ENCODE measurements at places on chromosomes 4 and X.

GRCh38 chr4:147828331-147828905 lies 96.5 kb downstream of the ARHGAP10 start:
- DNase-seq, result no peak

GRCh38 chr4:148062301-148062950 lies 330.5 kb downstream of the ARHGAP10 start:
- DNase-seq, result no peak

DNA sequence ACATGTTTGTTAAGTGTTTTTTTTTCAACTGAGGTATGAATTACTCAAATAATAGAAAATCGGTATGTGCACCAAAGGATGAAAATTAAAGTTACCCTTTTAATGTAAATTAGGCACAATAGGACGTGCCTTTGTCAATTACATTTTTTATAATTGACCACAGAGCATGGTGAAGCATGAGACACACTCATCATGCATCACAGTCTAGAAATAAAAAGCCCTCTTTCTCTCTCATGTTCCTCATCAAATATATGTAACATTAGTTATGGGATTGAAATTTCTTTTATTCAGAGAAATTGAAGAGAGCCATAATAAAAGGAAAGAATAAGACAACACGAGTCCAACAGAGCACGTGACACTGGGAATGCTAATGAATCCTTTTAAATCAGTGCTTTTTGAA lies 3.5 kb downstream of the GNRHR start:
- no peak for DNase-seq

- DNase-seq, result no peak
Observed at GRCh38 chr4:130808492-130808891, 1712.5 kb downstream of the C4orf33 start.

DNA sequence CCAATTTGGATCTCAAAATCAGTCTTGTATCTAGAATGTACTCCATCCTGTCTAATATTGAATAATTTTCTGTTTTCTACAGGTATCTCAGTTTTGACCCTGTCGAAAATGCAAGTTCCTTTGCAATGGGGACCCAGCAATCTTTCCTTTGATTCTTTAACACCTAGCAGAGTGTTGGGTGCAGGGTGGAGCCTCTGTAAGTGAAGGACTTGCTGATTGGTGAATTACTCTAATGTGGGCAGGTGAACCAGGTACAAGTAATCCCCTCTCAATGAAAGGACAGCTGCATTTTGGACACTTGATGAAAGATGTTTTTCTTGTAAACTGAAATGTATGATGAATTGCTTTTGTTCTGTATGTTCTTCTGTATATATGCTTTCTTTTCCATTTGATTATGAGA lies 54.9 kb downstream of the NWD2 start:
- DNase-seq, result no peak

DNA sequence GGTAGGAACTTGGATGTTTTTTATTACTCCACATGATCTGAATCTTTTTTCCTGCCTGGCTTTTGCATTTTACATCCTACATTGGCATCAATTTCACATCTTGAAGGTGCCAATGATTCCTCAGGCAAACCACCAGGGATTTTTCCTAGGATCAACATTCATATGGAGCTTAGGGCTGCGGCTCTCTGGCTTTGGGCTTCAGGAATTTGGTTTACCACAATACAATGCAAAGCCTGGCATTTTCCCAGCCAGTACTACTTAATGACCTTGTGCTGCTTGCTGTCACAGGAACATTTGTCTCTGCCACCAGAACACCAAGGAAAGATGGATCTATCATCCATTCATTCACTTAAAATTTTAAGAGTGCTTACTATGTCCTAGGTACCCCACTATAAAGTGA lies 180.7 kb downstream of the PDGFC start:
- peak; percentile 53 for DNase-seq

DNA sequence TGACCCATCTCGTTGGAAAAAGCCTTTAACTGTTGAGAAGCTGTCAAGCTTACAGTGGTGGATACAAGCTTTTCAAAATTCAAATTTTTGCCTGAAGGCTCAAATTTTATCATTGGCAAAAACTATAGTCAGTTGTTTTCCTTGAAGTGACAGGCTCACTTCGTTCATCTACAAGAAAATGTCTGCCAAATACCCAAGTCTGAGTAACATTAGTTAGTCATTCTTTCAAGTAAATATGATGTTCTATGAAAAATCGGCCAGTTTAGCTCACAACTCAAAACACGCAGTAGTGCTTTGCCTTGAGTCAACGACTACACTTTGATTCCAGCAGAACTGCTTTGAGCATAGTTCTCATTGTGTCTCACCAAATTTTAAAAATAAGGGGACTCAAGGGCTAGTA lies 170.3 kb upstream of the MAMLD1 start:
- no peak for DNase-seq

DNA sequence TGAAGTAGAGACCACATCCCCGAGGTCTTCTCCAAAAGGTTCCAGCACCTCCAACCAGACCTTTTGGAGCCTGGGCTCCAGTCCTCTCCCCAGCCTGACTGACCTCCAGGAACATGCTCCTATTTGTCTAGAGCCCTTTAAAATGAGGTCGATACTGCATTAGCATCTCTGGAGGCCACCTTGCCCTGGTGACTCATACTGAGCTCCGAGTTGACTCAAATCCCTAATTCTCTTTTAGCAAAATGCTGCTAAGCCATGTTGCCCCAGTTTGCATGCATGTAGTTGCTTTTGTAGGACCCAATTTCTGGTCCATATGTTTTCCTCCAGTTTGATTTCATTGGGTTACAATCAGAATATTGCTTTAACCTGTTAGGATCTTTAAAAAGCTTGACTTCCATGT lies 43.5 kb upstream of the CITED1 start:
- no peak for DNase-seq

DNA sequence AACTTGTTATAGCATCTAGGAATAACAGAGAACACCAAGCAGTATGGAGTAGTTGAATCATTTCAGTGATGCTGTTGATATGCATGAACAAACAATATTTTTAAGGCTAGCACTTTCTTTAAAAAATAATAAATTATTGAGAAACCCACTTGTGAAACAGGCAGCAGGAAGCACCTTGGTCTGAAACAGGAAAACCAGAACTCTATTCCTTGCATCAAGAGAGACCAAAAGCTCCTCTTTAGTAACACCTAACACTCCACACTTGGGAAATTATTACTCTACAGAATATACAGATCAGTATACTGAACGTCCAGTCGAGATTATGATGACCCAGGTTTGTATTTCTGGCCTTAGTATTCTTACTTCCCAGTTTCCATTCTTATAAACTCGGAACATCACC lies 129.0 kb downstream of the ARAP2 start:
- DNase-seq, result no peak

DNA sequence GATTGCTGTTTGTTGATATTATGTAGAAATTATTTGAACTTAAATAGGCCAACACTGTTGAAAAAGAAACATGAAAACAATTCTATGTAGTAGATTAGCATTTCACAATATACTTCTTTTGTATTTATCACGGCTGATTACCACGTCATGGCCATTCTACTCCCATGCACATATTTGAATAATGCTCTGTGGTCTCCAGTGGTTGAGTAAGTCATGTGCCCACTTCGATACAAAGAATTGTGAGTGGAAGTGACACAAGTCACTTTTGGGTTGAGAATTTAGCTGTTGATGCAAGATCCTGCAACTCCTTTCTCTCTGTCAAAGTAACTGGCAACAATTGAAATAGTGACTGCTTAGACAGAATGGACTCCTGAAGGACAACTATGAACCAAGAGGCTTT lies 6.7 kb upstream of the FSTL5 start:
- DNase-seq, result no peak

GRCh38 chr4:98092833-98093439 lies 50.3 kb downstream of the STPG2 start:
- DNase-seq, result no peak

- DNase-seq, result no peak
Observed at GRCh38 chr4:4781936-4782707, 77.3 kb upstream of the MSX1 start.

DNA sequence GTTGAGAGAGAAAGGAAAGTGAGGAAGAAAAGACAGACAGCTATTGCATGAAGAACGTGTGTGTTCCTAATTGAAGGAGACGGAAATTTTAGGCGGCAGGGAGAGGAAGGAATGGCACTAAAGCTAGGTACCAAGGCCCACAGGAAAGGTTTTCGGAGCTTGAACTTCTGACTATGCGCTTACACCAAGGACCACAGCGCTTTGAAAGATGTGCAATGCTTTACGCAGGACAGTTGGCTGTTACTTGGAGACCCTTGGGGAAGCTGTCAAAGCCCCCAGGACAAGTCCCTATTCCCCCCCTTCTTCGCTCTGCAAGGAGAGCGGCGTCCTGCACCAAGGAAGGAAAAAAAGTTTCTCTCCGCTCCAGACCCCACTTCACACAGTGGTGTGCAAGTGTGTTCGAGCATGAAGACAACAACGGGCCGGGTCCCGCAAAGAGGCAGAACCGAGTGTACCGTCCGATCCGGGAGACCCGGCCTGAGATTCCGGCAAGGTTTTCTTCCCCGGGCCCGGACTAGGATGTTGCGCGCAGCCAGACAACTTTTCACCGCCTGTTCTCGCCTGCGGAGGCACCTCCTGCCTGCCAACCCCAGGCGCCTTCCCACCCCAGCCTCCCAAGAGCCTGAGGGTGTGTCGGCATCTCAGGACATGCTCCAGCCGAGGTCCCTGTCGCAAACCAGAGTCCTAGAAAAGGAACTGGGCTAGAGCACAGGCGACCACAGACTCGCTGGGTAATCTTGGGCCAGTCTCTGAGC lies 896 bp downstream of the KDR start:
- no peak for DNase-seq

- DNase-seq, result no peak
Observed at GRCh38 chr4:13765539-13765938, 138.0 kb upstream of the BOD1L1 start.

- DNase-seq, result peak; percentile 70
Observed at GRCh38 chr4:147480891-147481576, at the start of gene EDNRA. Gene EDNRA, plus strand, starts transcription at chr4:147481097. Its CDS starts 4,585 bp downstream, at chr4:147485682.

GRCh38 chr4:151644622-151645021 lies 116.2 kb downstream of the GATB start:
- no peak for DNase-seq

DNA sequence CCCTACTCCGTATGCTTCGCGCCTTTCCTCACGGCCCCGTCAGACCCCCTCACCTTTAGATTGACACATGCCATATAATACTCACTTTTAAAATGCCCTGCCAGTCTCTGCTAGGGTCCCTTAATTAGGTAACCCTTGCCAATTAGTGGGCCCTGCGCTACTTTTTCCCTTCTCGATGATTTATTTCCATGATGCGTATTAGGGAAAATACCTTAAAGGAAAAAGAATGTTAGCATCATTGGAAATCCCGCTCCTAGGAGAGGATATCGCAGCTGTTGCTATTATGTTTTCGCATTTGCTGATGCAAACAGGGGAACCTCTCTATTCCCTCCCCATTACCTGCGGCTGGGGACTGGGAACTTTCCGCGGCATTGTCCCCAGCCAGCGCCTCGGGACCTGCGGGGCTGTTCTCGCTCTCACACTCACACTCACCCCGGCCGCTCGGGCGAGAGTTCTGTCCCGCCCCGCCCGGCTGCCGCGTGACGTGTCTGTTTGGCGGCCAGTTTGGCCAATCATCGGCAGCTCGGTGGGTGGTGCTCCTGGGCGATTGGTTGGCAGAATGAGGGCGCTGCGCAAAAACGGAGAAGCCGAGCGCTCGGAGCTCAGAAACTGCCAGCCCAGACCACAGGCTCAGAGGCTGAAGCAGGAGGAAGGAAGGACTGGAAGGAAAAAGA lies at the start of gene PCDH10:
Gene PCDH10 (plus strand): TSS at position 605 of the 674 bp plus-strand sequence. CDS start 847 bp downstream, outside the sequence.
- DNase-seq, result peak; percentile 98

- DNase-seq, result no peak
Observed at GRCh38 chrX:49761481-49761880, 65.7 kb upstream of the PAGE1 start.

GRCh38 chrX:31021537-31021936 lies 50.3 kb downstream of the FTHL17 start:
- peak; percentile 51 for DNase-seq

- no peak for DNase-seq
Observed at GRCh38 chr4:158827543-158827981, 58.7 kb downstream of the FNIP2 start.

GRCh38 chr4:142191901-142192300 lies 555.5 kb downstream of the IL15 start:
- DNase-seq, result no peak

DNA sequence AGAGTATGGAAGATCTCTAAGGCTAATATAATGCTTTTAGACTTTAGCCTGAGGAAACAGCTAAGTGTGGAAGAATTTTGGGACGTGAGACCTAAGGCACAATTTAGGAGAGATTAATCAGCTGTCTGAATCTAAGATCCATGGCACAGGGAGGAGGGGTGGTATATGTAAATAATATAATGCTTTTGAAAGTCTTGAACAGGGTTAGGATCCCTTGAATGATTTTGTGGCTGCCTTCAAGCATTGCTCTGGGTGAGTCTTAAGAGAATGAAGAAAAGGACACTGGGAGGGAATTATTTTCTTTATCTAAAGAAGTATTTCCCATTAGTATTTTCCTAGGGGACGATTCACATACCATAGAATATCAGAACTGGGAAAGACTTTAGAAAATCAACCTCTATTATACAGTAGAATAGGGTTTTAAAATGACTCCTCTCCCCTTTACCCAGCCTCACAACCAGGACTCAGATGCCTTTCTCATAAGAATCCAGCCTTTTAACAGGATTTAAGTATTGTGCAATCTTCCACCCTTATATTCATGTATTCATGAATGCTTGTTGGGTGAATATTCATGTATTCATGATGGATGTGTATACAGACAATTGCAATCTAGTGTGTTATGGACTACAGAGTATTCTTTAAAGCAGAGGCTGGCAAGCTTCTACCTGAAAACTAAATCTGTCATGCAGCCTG lies 664.2 kb upstream of the CPEB2 start:
- no peak for DNase-seq

DNA sequence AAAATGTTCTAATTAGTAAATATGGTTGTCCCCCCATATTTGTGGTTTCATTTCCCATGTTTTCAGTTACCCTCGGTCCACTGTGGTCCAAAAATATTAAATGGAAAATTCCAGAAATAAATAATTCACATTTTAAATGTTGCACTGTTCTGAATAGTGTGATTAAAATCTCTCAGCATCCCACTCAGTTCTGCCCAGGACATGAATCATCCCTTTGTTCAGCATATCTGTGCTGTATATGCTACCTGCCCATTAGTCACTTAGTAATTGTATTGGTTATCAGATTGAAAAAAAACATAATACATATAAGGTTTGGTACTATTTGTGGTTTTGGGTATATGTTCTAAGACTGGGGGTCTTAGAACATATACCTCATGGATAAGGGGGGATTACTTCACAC lies 55.1 kb upstream of the NXF3 start:
- DNase-seq, result no peak

DNA sequence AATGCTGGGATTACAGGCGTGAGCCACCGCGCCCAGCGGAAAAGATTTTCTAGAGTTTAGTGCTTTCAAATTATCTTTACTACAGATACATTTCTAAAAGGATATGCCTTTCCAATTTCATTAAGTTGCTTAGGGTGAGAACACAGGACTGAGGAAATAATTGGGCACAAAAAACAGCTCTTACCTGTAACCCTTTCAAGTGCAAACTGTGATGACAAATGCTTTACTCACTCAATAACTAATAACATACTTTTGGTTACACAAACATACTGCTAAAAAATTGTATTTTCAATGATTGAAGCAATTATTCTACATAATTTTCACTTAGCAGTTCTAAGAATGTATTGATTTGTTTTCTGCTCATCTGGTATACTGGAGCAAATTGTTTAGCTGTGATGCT lies 40.2 kb downstream of the PALLD start:
- DNase-seq, result no peak

All from left hindlimb (tissue), 1 donor.